Chondrocyte (in vitro differentiated cells): ENCODE measurements at places on chromosomes 11 and 22.

GRCh38 chr22:32082331-32082730 lies 39.3 kb downstream of the SLC5A1 start:
- no peak overlapping the region for H3K27ac ChIP-seq
- DNase-seq = no peak
- H3K4me1 ChIP-seq = peaks cover 13% of the 10 kb centered on the region
- no peaks in the 10 kb centered on the region for H3K36me3 ChIP-seq
- H3K4me3 ChIP-seq = no peak overlapping the region

- H3K4me3 ChIP-seq = no peak overlapping the region
- DNase-seq = no peak
- H3K27ac ChIP-seq = no peak overlapping the region
- H3K4me1 ChIP-seq = peaks cover 3% of the 10 kb centered on the region
- H3K27me3 ChIP-seq = no peaks in the 10 kb centered on the region
- peaks cover 3% of the 10 kb centered on the region for H3K36me3 ChIP-seq
Observed at GRCh38 chr11:65219930-65220213, 38.1 kb downstream of the CAPN1 start.

DNA sequence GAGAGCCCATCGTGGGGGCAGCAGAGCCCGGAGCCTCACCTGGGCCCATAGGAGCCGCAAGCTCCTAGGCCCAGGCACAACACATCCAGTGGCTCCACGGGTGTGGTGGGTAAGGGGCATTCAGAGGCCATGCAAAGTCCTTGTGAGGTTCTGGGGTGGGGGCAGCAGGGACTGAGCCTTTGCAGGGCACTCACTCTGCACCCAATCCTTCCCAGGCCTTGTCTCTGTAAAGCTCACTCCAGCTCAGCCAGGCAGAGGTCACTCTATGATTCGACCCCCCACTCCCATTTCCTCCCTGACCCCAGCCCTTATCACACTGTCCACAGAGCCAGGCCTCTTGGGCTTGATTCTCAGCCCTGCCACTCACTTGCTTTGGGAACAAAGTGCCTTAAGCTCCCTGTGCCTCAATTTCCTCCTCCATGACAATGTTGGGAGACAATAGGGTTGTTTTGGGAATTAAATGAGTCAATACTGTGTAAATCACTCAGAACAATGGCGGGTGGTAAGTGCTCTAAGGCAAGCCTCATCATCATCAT lies 46.6 kb downstream of the LRRC32 start:
- H3K4me1 ChIP-seq = peaks cover 38% of the 10 kb centered on the region
- peaks cover 7% of the 10 kb centered on the region for H3K36me3 ChIP-seq
- no peak for DNase-seq
- H3K4me3 ChIP-seq = no peak overlapping the region
- H3K27ac ChIP-seq = no peak overlapping the region

- no peaks in the 10 kb centered on the region for H3K36me3 ChIP-seq
- H3K27ac ChIP-seq = peak overlapping the region; percentile 86
- peak overlapping the region; percentile 70 for H3K4me3 ChIP-seq
- DNase-seq = no peak
- H3K27me3 ChIP-seq = no peaks in the 10 kb centered on the region
Observed at GRCh38 chr11:130070846-130071200, 1.1 kb downstream of the APLP2 start.

DNA sequence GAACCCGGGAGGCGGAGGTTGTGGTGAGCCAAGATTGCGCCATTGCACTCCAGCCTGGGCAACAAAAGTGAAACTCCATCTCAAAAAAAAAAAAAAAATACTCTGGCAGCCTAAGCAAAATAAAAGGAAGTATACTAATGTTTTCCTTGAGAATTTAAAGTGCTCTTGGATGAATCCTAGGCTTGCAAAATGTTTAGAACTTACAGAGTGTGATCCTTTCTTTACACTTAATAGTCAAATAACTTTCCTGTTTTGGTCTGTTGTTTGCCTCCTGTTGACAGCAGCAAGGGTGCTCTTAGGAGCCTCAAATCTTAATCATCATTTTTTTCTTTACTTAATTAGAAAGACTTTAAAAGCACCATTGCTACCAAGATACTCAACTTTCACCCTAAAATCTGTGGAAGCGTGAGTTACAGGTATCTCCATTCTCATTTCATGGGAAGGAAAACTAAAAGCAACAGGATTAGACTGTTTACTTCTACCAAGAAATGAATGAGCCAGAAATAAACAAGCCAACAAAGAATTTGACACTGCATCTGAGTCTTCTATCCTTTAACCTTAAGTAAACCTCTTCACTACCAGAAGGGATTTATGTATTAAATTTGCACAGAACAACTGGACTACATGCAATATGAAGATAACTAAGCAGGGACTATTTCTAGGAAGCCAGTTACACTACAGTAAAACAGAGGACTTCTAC lies 38.7 kb upstream of the CRTAM start:
- peaks cover 7% of the 10 kb centered on the region for H3K36me3 ChIP-seq
- no peak overlapping the region for H3K4me3 ChIP-seq
- DNase-seq = no peak
- no peaks in the 10 kb centered on the region for H3K27me3 ChIP-seq
- H3K27ac ChIP-seq = no peak overlapping the region

DNA sequence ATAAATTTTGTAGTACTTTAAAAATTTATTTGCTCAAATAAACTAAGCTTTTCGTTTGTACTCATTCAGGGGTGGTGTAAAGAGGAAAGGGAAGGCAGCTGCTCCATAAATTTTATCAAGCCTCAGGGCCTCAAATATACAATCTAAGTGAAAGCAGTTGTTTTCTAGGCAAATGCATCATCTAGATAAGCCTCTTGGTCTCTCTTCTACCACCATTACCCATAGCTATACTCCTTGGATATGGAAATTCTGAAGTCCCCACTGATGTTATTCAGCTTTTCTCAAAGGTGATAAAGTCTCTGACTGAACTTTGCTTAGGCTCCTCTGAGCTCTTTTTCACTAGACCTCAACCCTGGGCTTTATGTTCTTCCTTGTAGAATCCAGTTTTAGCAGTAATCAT lies 1313.1 kb downstream of the JRKL start:
- no peak overlapping the region for H3K4me3 ChIP-seq
- H3K27me3 ChIP-seq = peaks cover 30% of the 10 kb centered on the region
- H3K27ac ChIP-seq = no peak overlapping the region
- no peaks in the 10 kb centered on the region for H3K36me3 ChIP-seq
- H3K4me1 ChIP-seq = no peaks in the 10 kb centered on the region
